Activated CD4-positive, alpha-beta T cell treated with anti-CD3 and anti-CD28 coated beads, Interleukin-2, amount 50 U/mL, for 24 hours (primary cell): ENCODE measurements at places on chromosomes 2 and 18.

- DNase-seq: no peak
These were observed 5.9 kb downstream of the MFSD2B start for GRCh38 chr2:24015562-24016375.

- no peak for DNase-seq
These were observed 91.3 kb upstream of the RBBP8 start for GRCh38 chr18:22841840-22842239.

DNA sequence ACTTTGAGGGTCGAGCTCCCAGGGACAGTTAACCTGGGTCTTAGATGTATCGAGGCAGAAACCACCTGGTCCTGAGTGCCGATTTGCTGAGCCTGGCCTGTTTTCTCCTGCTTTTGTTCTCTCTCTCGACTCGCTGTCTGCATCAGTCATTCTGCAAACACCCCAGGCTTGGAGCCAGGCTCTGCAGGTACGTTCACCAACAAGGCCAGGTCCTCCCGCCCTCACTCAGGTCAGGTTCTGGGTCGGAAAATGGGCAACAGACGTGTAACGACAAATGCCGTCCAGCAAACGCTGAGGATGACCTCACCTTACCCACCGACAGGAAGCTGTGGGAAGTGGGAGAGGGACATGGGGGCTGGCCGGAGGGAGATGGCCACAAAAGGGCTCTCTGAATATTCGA lies 57.7 kb upstream of the PXDN start:
- no peak for DNase-seq

DNA sequence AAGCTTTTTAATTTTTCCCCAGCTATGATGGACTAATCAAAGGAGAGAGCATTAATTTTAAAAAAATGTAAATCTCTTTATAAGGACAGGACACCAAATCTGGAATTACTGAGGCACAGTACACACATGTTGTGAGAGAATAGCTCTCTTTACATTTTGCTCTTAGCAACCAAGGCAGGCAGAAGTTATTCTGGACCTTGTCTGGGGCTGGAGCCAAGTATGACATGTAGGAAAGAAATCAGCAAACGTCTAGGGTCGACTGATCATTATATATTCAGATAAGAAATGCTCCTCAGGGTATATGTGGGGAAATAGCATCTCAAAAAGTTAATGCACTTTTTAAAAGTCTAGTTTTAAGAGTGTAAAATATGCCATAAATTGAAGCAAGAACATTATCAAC lies 1330.0 kb upstream of the CELF4 start:
- DNase-seq: no peak
